ENCODE measurements at places on chromosomes 5 and 9. TPM values are rescaled to one million over a fixed set of nuclear protein-coding genes. Genes with fewer than 3 reads are reported as not detected.

The CSF1R gene
- 46.2 TPM for total RNA-seq

The AK6 gene
- total RNA-seq, result 17.7 TPM

GRCh38 chr5:53962306-53962705, 348.1 kb downstream of the ARL15 start:
- DNase-seq, result no peak

- DNase-seq, result no peak
Observed at GRCh38 chr9:37921168-37921510, 17.2 kb upstream of the SLC25A51 start.

DNA sequence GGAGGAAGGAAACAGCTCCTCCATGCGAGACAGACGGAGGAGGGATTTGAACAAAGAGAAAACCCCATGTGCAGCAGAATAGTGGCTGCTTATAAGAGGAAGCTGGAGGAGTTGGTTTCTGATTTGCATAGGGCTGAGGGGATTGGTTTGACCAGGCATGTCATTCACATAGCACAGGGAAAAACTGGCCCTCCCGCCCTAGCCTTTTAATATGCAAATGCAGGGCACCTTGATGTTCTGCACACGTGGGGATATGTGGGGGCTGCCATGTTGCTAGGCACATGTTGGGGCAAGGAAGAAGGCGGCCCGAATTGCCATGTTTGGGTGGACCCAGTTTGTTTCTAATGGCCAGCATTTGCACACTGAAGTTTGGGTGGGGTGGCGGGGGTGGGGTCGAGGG, 42.2 kb downstream of the OSMR start:
- DNase-seq, result no peak

DNA sequence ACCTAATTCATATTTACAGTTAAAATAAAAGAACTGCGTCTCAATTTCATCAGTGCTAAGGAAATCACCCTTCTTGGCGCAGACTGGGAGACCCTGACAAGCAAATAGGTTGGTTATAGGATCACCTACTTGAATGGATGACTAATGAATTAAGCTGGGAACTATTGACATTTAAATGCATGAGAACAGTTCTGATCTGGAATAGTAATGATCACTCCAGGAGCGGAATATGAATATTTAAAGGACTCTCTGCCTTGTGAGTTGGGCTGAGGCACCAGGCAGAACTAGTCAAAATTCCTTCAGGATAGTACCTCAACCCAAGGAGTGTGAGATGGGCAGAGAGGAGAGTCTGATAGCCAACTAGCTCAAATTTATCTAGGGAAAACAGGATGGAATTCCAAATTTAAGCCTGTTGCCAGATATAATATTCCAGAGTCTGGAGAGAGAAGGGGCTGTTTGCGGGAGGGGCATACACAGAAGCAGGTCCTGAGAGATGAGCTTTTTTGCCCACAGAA, 364.4 kb downstream of the CSNK1G3 start:
- DNase-seq, result no peak

DNA sequence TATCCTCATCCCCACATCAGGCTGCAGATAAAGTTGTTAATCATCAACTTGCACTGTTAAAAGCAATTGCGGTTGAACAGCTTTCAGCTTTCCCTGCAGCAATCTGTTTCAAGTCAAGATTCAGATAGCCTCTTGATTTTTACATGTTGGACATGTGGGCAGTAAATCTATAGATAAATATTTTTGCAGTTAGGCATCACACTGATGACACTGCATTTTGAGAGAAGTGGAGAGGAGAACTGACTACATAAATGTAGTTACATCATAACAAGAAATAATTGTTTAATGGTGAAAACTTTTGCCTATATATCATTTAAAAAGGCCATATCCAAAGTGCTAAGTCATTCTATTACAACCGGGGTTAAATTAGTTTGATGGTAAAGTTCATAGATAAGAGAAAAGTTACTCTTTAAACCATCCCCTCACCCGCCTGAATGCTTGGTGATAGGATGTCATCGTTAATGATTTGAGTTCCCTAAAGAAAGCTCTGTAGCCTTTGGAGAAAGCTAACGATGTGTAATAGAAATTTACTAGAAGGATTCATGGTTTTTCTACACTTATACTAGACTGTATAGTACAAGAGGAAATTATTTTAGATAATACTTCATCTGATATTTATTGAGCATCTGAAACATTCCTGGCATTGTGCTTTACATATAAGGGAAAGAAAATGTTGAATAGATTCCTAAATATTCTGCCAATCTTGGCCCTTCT, 30.8 kb upstream of the ALDH1A1 start:
- DNase-seq, result no peak

The PTGDS gene
- total RNA-seq, result 0.23 TPM

DNA sequence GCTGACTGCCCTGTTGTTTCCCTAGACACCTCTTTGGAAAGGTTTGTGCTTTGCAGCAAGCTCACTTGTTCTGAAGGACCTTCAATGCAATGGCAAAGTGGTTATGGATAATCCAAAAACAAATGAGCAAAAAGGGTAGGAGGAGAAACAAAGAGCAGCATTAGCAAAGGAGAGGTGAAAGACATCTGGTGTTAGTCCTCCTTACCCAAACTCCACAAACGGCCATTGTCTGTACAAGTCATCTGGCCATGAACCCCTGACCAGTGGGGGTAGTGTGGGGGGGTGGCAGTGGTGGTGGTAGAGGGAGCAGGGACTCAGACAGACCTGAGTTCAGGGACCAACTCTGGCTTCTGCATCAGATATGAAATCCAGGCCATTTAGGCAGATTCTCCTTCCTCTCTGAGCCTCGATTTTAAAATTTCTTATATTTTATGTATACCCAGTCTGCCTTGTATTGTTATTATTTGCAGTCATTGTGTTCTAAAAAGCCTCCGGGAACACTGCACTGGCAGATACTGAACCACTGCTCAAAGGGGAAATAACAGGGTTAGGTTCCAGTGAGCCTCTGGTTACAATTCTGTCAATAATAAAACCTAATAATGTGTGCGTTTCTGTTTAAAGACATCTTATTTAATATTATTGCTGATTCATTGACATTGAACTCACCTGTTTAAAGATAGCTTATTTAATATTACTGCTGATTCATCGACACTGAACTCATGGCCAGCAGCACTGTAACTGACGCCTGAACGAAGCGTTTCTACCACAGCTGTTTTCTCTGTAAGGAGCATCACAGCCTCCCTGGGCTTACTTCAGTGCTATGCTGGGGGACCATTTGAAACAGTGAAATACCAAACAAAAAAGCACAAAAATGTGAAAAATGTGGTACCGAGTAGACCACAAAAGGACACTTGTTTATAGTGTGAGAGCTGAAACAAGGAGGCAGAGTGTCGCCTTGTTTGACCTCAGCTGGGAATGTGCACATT, 156.0 kb downstream of the SEC61B start:
- no peak for DNase-seq

GRCh38 chr9:89576404-89576839, 28.4 kb upstream of the GADD45G start:
- no peak for DNase-seq

The F12 gene
- 256 TPM for total RNA-seq

The MROH2B gene
- not detected for total RNA-seq

- no peak for DNase-seq
Observed at GRCh38 chr5:132526974-132527564, 16.3 kb downstream of the IL5 start.

The PALM2AKAP2 gene
- 47.9 TPM for total RNA-seq

DNA sequence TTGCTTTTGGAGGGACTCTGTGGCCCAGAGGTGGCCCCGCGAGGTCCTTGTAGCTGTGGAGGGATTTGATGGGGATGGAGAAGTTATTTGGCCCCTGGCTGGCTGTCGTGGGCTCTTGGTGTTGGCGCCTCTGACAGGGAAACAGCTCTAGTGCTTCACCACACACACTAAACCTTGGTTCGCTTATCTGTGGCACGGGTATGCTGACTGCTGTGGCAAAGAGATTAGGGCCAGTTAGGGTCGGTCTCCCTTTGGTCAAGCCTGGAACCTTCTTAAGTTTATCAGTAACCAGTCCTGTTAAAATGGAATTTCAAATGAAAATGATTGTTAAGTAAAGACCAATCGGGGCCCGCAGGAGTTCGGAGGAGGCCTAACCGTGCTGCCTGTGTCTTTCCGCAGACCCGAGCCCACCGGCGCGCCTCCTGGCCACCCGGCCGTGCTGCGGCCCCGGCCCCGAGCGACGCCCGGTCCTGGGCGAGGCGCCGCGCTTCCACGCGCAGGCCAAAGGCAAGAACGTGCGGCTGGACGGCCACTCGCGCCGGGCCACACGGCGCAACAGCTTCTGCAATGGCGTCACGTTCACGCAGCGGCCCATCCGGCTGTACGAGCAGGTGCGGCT, 28.4 kb downstream of the NEURL1B start:
- no peak for DNase-seq

GRCh38 chr9:27581826-27582225, 8.5 kb upstream of the C9orf72 start:
- no peak for DNase-seq

- DNase-seq, result no peak
Observed at GRCh38 chr5:139871614-139872013, 76.0 kb downstream of the PSD2 start.

DNA sequence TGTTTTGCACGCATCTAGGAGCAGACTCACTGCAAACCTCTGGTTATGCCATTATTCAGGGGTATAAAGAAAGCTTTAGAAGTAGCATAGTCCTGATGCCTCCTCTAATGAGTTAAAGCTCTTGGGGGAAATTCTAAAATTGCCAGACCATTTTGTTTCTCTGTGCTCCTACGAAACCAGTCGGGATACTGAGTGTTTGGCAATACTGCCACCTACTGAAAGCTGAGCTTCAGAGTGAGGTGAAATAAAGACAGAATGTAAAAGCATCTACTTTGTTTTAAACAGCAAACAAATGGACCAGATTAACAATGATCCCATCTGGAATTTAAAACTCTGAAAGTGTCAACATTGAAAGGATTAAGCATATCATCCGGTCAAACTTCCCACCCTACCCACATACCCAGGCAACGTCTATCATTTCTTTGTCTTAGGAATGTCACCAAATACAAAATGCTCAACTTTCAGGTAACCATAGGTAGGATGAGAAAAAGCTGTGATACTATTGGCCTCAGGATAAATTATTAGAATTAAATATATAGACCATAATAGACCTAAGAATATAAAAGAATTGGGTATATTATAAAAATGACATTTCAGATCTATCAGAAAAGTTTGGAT, 77.8 kb upstream of the SHISAL2B start:
- DNase-seq, result no peak

The ACOT12 gene
- 76.4 TPM for total RNA-seq

DNA sequence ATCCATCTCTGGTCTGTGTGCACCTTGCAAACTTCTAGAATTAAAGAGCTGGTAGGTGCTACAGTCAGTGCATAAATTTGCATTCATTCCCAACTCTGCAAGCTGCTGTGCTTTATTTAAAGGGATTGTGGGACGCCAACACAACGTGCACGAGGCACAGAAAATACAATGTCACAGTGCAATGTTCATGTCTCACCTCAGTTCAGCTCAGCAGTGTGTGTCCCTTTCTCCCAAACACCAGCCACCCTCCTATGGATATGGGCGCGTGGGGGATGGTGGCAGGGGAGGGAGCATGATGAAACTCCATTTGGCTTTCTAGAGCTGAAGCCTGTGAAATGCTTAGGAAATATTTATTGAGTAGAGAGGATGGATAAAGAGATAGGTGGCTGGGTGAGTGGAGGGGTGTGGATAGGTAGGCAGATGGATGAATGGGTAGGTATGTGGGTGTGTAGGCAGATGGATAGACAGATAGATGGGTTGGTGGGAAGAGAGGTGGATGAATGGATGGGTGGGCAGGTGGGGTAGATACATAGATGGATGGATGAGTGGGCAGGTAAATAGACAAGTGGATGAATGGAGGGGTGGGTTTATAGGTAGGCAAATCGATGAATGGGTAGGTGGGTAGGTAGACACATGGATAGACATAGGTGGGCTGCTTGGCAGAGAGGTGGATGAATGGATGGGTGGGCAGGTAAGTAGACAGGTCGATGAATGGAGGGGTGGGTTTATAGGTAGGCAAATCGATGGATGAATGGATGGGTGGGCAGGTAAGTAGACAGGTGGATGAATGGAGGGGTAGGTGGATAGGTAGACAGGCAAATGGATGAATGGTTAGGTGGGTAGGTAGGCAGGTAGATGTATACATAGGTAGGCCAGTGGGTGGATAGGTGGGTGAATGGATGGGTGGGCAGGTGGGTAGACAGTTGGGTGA, 92.7 kb upstream of the FCN2 start:
- DNase-seq, result no peak

GRCh38 chr9:942805-943580, 33.5 kb upstream of the DMRT3 start:
- DNase-seq, result no peak

The BHMT gene
- total RNA-seq, result 144 TPM

DNA sequence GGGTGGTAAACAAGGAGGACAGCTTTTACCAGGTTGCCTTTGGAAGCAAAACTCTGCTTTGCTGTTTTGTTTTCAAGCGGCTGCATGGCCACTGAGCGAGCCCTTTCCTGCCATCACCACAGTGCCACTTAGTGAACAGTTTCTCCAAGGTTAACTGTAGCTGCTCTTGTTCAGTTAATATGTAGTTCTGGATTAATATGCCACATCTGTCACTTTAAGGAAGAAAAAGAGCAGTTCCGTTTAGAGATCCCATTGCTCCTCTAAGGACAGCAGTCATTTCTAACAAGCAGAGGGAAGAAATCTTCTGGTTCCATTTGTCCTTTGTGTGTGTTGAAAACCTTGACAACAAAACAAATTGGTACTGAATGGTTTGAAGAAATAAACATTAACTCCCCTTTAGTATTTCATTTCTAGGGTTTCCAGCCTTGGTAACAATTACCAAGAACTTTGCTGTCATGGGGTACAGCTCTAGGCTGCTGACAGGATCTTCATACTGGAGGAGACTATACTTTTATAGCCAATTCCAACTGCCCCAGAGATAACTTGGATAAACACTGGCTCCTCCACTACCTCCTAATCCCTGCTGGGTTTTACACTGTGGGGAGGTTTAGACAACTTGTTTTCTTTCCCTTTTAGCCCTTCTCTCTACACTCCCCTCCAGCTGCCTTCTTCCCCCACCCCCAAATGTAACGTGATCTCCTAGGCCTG, 10.3 kb upstream of the ABL1 start:
- no peak for DNase-seq

DNA sequence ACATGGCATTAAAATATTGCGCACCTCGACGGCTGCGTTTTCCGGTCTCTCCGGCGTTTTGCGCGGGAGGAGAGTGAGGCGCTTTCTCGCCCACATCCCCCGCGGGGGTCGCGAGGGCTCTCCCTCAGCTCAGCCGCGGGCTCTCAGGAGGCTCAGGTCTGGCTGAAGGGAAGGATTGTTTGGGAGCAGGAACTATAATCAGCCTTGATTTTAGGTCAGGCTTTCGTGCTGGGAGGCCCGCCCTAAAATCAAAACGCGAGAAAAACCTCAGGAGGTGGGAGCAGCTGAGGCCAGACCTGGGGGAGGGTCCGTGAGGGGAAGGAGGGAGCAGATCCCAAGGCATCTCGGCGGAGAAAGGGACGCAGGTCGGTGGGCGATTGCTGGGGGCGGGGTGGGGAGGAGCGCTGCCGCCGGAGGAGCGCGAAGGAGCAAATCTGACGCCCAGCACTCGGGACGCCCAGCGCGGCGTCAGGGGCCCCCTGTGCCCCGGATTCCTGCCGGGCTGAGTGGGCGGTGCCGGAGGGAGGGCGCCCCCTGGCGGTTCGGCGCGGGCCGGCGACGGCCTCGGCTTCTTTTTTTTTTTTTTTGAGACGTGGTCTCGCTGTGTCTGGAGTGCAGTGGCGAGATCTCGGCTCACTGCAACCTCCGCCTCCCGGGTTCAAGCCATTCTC, 18.7 kb upstream of the RNF130 start:
- DNase-seq, result peak; percentile 78

The PPP3R2 gene
- not detected for total RNA-seq

The SH3GL2 gene
- total RNA-seq, result 0.08 TPM

Data from liver (tissue), 10 donors.